ENCODE measurements at places on chromosomes 5 and 9.
A peak's percentile ranks its signal among the peaks of the same experiment; 100 is the strongest.

- DNase-seq = no peak
Measured at GRCh38 chr9:130368631-130369103, 76.1 kb upstream of the ASS1 start.

- no peak for DNase-seq
Measured at GRCh38 chr9:76581731-76582130, 122.7 kb downstream of the GCNT1 start.

GRCh38 chr5:143277536-143277935 is 126.0 kb downstream of the NR3C1 start:
- DNase-seq = no peak

DNA sequence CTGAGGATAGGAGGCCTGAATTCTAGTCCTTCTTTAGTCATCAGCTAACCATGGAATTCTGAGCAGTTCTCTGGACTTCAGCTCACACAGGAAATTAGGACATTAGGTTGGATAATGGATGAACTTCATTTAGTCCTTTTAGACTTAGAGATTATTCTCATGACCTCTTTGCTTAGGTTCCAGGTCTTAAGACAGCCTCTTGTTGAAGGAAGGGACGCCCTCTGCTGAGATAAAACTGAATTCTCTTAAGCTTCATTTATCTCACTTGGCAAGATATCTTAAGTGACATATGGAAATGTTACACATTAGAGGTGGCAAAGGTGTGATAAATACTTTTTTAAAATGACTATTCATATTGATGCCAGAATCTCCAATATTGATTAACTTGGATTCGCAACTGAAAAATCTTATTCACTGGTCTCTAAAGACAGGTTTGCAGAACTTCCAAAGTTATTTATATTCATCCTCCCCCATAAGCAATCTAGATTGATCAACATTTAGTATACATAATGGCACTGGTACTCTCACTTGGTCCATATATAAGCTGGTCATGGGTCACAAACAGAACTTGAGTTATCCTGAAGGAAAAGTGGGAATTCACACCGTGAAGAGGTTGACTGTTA is 16.9 kb upstream of the ZNF366 start:
- DNase-seq = no peak

DNA sequence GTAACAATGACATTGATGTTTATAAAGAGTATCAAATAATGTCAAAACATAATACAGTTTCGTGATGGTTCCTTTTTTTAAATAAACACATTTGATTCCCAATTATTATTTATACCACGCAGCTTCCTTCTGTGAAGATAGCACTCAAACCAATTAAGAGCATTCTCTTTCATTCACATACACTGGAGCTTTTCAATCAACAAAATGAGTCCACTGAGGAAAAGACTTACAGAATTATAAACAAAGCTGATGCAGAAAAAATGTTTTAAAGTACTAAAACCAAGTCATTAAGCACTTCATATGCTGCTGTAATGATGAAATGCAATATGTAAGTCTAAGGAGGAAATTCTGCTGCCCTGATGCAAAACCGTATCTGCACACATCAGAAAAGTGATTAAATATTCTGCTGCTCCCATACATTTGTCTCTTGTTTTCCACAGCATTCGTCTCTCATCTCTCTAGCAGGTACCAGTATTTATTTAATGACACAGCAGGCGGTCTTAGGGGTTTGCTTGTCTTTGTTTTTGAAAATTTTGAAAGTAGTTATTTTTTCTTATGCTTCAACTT is 147.1 kb downstream of the CDH10 start:
- no peak for DNase-seq

DNA sequence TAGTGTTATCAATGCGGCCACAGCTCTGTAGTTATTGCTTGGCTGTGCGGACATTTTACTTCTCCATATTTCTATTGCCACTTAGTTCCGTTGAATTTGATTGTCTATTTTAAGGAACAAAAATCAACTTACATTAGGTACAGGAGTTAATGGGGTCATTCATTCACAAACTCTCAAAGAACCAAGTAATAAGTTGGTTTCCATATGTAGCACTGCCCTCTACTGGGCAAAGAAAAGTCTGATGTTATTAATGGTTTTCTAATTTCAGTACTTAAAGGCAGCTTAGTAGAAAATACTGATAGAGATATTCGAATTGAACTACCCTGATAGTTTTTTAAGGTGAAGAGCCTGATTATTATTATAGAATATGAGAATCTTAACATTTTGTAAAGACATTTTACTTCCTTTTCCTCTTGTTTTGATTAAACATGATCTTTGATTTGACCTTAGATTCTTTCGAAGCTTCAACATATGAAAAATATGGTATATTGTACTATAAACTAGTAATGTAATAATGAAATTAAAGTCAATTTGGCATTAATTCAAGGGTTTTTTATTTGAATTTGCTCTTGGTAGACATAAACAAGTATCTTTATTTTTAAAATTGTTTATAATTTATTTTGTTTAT is 119.5 kb upstream of the CTNND2 start:
- no peak for DNase-seq

DNA sequence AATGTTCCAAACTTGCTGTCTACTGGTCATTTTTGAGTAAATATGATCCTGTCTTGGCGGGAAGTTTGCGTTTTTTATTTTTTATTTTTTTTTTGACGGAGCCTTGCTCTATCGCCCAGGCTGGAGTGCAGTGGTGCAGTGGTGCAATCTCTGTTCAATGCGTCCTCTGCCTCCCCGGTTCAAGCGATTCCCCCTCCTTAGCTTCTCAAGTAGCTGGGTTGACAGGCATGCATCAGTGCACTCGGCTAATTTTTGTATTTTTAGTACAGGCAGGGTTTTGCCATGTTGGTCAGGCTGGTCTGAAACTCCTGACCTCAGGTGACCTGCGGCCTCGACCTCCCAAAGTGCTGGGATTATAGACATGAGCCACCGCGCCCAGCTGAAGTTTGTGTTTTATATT is 45.4 kb downstream of the FGF18 start:
- DNase-seq = no peak

DNA sequence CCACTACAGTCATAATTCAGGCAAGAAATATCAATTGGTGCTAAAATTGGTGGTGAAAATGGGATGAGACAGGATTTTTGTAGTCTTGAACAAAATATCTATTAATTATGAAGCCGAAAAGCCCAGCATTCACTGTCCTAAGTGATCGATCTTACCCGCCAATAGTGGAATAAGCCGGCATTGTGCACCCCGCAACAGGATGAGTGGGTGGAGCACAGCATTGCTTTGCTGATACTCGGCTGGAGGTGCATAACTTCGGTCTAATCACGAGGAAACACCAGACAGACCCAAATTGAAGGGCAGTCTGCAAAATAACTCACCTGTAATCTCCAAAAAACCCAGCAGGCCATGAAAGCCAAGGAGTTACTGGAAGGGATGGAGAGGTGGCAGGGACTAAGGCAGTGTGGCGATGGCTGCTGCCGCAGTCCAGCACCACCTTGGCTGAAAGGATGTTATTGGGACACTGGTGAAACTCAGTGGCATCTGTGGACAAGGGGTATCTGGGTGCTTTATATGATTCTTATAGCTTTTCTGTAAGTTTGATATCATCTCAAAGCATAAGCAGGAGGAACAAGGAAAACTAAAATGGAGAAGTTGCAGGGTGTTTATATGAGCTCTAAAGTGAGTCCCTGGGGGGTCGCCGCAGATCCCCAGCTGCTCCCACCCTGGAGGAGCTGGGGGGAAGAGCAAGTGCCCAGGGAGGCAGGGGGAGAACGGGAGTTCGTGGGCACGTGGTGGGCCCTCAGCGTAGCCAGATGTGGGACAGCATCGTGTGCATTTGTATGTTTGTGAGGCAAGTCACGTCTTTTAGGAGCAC is 45.2 kb downstream of the AHRR start:
- no peak for DNase-seq

DNA sequence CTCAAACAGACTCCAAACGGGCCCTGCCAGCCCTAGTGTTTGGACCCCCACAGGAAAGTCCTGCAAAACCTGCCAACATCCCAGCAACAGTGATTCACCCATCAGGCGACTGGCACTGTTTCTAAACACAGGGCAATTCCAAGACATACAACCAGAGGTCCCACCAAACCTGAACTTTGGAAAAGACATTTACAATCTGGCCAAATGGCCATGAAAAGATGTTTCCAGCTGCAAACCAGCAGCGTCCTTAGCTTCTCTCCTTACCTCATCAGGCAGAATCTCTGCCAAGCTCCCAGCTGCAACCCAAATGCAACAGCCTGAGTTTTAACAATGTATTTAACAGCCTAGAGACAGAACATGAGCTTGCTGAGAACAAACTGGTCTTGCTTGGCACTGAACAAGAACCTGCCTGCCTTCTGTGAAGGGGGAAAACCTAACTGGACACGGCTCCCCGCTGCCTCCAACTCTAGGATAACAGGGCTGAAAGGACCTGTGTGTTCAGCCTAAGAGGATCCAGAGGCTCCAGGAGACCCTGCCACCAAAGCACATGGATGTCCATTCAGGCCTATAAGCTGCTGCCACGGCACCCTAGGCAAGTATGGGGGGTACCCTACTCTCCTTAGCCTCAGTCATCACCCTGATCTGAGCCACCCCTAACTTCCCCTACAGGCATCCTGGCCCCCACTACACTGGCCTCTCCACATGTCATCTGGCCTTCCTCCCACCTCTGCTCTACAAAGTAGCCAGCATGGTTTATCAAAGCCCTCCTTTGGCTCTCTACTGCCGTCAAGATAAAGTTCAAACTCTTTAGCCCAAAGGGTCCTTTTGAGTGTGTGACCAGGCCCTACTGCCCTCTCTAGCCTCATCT is 5.6 kb downstream of the P4HA2 start:
- DNase-seq = peak; percentile 44

- DNase-seq = no peak
Measured at GRCh38 chr9:137076636-137077009, 694 bp upstream of the UAP1L1 start.

DNA sequence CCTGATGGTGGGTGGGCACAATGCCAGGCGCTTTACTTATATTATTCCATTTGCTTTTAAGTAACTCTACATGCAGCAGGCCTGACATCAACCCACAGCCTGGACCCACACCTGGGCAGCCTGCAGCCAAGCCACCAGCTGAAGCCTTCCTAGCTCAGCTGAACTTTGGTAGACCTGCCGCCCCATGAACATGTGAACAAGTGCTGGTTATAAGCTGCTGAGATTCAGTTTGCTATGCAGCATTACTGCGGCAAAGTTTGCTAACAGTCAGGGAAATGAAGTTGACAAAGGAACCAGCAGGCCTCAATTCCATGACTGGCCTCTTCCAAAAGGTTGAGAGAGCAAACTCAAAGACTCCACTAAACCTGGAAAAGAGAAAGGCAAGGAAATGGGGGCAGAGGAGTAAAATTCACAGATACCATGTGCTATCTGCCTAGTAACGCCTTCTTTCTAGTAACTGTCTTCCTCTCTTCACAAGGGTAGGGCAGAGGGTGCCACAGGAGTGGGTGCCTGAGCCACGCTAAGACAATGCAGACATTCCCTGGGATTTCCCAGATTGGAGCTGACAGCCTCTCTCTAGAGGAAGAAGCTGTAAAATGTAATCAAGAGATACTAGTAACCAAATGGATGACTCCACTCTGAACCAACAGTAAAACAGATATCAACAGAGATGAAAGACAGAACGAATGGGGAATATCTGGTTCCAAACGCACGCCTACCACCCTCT is 2.9 kb downstream of the BOD1 start:
- no peak for DNase-seq

- DNase-seq = no peak
Measured at GRCh38 chr5:132549576-132549975, 6.3 kb upstream of the IL5 start.

DNA sequence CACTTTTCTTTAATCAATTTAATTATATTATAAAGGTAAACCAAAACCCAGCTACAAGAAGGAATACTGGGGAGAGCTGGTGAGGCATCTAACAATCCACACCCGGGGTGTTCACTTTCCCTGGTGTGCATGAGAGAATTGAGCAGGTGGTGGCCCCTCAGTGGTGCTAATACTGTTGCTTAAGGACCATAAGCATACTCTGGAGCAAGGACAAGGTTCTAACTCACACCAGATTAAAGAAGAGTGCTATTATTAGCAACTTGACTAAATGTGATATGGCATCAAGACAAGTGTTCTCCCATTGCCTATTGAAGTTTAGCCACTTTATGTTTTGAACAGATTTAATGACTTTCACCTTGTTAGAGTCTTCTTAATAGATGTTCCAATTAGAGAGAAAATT is 8.8 kb downstream of the RGS7BP start:
- DNase-seq = no peak

DNA sequence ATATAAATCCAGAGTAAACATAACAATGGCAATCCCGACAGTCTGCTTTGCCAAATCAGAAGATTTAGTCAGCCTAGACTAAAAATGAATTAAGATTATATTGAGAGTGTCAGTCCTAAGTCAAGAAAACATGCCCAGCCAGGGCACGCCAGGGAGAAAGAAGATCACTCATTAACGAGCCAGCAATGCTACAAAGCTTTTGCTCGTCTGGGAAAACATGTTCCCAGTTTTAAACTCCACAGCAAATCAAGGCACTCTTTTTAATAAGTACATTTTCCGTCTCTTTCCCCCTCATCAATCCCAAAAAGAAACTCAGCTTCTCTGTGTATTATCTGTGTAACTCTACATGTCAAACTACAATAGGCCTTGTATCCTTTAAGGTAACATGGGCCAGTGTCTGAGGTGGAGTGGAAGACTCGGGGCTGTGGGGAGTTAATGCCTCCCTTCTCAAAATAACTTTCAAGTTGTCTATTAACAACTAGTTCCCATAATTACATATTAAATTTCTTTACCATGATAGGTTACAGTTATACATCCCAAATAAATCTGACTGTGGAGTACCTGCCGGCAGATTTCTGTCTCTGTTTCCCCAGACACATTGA is 40.9 kb downstream of the NFIB start:
- DNase-seq = no peak

GRCh38 chr5:21880164-21880563 is 973.0 kb downstream of the CDH12 start:
- DNase-seq = no peak

GRCh38 chr9:124390794-124391658 is 24.2 kb downstream of the PSMB7 start:
- peak; percentile 48 for DNase-seq

- no peak for DNase-seq
Measured at GRCh38 chr5:55530669-55531068, 4.1 kb downstream of the PLPP1 start.
